ENCODE measurements at places on chromosomes 4 and X. TPM values are rescaled to one million over a fixed set of nuclear protein-coding genes. Genes with fewer than 3 reads are reported as not detected.

- no peak for DNase-seq
Observed at GRCh38 chr4:60175241-60175640, 1024.9 kb upstream of the ADGRL3 start.

GRCh38 chr4:125639182-125639621 lies 324.4 kb downstream of the FAT4 start:
- no peak for DNase-seq

DNA sequence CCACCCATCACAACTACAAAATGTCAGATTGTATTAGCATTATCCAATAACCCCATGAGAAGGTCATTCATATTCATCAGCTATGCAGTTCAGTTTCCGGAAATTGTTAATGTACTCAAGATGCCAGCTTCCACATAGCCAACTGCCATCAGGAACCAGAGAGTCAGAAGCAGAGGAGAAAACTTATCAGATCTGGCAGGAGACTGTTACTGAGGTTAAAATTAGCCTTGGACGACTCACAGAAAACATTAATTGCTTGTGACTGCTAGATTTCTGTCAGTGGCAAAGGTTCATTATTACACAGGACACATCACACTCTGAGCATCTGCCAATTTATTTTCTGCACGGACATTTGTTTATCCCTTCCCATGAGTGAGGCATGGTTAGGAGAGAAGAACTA lies 352.8 kb downstream of the DHRSX start:
- no peak for DNase-seq

GRCh38 chrX:17537723-17538243 lies 162.8 kb downstream of the NHS start:
- peak; percentile 8 for DNase-seq

DNA sequence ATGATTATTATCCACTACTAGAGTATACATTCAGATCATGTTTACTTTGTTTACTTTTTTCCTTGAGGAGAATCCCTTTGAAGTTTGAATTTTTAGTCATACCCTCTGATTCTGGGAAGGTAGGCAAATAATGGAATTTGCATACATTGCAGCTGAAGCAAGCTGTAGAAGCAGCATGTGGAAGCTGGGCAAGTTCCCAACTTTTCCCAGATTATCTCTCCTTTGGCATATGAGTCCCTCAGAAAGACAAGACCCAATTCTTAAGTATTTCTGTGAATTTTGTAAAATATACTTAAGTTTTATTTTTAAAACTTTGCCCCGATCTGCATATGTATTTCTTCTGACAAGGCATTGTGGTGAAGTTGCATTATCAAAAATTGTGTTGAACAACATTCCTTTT lies 94.9 kb downstream of the CNKSR2 start:
- DNase-seq, result no peak

DNA sequence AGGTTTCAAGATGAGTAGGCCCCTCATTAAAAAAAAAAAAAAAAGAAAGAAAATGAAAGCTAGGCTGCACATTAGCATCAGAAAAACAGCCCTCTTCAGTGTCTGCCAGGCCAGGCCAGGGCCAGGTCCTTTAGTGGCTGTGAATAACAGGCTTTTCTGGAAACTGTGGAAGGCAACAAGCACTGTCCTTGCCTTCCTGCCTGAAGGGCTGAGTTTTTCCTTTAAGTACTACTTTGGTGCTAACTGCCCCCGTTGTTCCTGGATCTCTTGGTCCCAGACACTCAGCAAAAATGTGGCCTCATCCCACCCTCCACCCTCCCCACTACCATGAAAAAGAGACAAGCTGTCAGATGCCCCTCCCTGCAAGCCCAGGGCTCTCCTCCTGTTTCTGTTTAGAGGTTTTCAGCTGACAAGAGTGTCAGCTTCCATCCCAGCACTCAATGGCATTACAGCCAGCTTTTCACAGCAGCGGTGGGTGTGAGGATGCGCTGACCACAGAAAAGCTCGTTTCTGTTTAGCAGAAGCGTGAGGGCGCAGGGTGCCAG lies 174.2 kb downstream of the NHS start:
- DNase-seq, result no peak

GRCh38 chr4:158496030-158496741 lies 25.5 kb upstream of the RXFP1 start:
- DNase-seq, result no peak

GRCh38 chrX:129953334-129953648 lies 29.1 kb upstream of the BCORL1 start:
- no peak for DNase-seq

DNA sequence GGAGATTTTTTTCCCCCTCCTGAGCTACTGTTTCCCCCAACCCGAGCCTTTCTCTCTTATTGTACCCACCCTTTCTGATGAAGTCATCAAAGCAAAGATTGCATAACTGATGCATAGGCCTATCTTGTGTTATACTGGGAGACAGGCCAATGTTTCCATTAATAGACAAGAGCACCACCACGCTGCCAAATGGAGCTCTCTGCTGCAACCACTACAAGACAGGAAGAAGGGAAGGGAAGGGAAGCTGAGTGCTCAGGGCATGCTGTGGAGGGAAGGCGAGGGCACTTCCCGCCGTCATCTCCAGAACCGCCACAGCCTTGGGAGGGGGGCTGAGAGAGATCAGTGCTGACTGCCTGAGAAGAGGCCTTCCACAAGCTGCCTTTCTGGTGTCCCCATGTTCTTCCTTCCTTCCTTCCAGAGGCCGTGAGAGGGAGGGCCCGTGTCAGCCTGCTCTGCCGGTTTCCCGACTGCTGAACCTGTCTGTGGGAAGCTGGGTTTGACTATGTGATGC lies 75.0 kb downstream of the MGST2 start:
- peak; percentile 87 for DNase-seq

- no peak for DNase-seq
Observed at GRCh38 chr4:829761-830600, 4.1 kb upstream of the CPLX1 start.

DNA sequence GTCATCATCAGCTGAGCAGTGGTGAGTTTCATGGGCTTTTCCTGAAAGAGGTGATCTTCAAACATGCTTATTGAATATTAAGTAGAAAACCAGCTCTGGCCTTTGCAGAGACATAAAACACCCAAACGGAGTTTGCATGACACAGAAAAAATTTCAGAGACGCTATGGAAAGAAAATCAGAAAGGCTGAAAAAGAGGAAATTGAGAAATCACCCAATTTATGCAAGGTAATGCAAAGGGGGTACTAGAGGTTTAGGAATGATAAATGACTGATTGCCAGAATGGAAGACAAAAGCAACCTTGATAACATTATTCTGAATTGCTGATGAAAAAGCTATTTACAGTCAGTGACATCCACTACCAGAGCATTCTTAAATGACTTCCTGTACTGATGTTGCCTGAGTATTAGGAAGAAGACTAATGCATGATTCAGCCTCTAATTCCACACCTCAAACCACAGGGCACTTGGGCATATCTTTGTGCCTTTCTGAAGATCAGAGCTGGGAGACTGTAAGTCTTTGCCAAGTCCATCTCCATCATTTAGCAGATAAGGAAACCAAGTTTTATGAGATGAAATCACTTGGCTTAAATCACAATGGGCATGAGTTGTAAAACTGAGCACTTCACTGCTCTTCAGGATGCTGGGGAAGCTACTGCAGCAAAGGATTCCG lies 565.7 kb downstream of the PPARGC1A start:
- DNase-seq, result no peak

DNA sequence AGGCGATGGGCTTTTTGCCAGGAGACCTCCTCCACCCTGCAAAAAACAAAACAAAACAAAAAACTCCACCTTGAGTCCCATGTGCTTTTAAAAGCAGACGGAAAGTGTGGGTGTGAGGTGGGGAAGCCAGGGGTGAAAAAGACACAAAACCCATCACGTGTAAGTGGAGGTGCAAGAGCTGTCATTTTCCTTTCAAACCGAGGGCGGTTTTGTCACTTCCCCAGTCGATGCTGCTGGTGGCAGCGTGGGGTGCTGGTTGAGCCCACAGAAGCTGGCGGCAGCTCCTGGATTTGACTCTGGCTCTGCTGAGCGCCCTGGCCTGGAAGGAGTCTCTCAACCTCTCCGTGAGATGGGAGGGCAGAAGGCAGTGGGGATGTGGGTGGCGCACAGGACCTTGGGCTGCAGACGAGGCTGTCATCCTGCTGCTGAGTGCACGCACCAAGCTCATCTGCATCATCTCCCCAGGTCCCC lies 110.0 kb downstream of the PSAPL1 start:
- DNase-seq, result no peak

- DNase-seq, result no peak
Observed at GRCh38 chr4:153937289-153937688, 148.4 kb upstream of the SFRP2 start.

GRCh38 chr4:48249378-48249777 lies 20.3 kb downstream of the TEC start:
- no peak for DNase-seq

TSPYL2 gene
- 250 TPM for total RNA-seq

AADAT gene
- 31.2 TPM for total RNA-seq

TMPRSS11B gene
- total RNA-seq, result not detected

CENPI gene
- 1.0 TPM for total RNA-seq

CCNB3 gene
- total RNA-seq, result 6.8 TPM

CT45A9 gene
- total RNA-seq, result not detected

SLC6A14 gene
- 0.11 TPM for total RNA-seq
